Bone marrow (tissue), 2 donors: ENCODE measurements at places on chromosomes 7 and 10.

DNA sequence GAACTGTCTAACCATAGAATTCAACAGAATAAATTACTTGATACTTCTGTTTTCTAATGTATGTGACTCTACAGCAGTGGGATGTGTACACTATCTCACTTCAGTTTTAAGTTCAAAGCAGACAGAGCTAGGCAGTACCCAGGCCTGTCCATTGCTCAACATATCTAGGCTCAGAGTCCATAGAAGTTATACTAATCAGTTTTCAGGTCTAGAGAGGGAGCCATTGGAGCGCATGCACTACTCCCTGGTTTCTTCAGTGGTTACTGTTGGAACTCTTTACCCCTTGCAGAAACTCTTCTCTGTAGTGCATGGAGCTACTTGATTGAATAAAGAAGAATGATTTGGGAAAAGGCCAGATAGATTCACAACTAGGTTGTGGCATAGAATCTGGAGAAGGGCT, 4.4 kb downstream of the CD36 start:
- no peak for DNase-seq

DNA sequence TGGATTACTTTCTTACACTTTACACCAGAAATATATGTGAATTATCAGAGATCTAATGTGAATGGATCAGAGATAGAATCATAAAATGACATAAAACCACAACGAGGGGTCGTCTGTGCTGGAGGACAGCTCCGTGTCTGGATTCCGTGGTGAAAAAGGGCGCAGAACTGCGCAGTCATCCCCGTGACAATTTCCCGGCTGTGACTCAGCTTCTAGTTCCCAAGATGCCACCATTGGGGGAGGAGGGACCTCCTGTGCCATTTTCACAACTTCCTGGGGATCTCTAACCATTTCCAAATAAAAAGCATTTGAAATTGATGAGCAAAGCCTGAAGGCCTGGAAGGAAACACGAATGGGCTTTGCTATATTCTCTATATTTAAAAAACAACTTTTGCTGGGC, 72.1 kb downstream of the PDGFA start:
- DNase-seq, result no peak

- DNase-seq, result no peak
Measured at GRCh38 chr7:44884621-44885393, 523 bp downstream of the PURB start.

- no peak for DNase-seq
Measured at GRCh38 chr10:21327289-21327993, 198.0 kb downstream of the SKIDA1 start.

GRCh38 chr7:106986450-106986977, 58.0 kb upstream of the PRKAR2B start:
- no peak for DNase-seq

- no peak for DNase-seq
Measured at GRCh38 chr10:31396376-31396775, 77.4 kb downstream of the ZEB1 start.

DNA sequence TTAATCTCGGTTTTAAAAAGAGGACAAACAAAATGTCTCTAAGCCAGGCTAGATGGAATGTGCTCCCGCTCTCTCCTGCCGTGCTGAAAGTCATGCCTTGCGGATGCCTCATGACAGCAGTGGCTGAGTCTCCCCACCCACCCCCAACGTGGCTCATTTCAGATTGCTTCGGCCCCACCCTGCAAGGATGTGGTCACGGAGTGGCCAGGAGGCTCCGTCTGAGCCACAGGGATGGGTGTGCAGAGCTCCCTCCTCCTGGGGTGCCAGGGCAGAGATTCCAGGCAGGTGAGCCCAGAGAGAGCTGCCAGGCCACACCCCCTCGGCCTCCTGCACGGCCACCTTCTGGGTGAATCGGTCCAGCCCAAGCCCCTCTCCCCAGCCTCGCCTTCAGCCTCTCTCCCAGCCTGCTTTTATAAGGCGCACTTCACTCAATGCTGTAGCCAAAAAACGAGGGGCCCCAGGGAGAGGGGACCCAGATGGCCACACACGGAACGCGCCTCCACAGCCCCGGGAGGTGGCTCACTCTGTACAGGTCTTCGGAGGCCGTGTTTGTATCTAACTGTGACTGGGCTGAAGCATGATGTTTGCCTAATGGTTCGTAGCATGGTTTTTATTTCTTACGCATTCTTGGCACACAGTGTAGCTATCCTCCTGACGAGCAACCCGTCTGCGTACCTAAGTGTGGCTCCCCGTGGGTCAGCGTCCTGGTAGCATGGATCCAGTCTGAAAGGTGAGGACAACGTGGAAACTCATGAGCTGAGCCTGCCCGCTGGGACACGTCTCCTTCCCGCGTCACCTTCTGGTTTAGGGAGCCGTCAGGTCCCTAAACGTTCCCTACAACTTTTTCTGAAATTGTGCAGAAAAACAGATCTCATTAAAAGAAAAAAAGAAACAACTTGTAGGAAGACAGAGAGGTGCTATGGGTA, 413.8 kb upstream of the FOXK1 start:
- DNase-seq, result no peak

GRCh38 chr7:22584179-22584578, 84.2 kb upstream of the STEAP1B start:
- no peak for DNase-seq

- DNase-seq, result no peak
Measured at GRCh38 chr7:102393467-102393866, 2.7 kb upstream of the PRKRIP1 start.

GRCh38 chr10:1454428-1454827, 282.9 kb downstream of the ADARB2 start:
- no peak for DNase-seq

DNA sequence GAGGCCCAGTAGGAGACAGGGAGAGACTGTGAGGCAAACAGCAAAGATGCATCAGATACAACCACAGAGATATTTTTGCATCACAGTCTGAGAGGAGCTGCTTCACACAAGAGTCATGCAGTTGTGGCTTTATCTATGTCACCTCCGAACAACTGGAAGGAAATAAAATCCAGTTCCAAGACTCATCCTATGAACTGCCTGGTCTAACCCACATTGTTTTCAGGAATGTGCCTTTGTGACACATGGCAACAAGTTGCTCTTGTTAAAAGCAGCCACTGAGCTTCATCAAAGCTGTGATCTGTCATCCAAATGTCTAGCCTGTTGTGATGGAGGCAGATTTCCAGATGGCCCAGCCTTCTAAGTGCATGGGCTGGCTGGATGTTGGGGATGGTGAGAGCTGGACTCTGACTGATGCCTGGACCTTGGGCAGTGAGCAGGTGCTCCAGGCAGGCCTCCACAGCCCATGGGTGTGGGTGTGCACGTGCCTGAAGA, 255.0 kb downstream of the BMPER start:
- DNase-seq, result no peak

DNA sequence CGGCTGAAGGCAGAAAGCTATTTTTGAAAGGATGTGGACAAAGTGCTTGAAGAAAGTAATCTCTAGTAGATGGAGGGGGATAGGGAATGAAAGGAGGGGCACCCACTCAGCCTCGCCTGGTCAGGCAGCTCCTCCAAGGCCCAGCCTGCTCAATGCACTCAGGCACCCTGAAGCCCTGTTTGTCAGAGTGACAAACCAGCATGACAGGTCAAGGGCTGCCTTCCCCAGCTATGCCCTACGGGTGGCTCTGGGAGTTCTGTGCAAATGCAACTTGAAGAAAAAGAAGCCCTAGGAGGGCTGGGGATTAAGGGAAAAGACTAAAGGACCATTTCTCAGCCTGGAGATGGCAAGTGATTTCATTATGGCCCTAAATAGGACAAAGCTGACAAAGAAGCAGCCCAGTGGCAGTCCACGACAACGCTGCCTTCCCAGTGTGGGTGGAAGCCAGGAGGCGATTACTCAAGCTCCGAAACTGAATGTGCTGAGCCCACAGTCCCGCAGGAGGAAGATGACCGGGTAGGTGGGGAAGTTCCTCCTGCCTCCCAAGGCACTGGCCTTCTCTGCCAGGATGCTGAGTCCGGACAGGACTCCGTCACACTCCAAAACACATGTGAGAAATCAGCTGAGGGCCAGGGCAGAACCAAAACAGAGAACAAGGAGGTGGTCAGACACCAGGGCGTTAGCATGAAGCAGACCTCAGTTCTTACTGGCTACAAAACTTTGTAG, 16.3 kb downstream of the LIPA start:
- DNase-seq, result no peak

DNA sequence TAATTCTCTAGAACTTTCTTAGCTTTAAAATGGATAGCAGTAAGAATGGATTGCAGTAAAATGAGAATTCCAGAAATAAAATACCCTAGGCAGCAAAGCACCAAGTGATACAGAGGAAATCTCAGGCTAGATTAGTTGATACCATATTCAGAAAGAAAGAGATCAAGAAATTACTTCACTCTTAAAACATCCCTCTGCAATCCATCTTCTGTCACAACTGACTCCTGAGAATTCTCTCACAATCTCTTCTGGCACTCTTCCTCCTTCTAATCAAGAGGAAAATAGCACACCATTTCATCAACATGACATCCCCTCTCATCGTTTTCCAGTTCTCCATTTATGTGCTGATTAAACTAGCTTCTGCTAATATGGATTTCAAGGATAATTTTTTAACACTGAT, 42.2 kb upstream of the LAMB1 start:
- DNase-seq, result no peak
